Right renal cortex interstitium (tissue), 3 donors: ENCODE measurements at places on chromosomes 12 and 14. TPM values are rescaled to one million over a fixed set of nuclear protein-coding genes. Genes with fewer than 3 reads are reported as not detected.

The KSR2 gene
- 0.75 TPM for polyA plus RNA-seq

The ACSM4 gene
- polyA plus RNA-seq: not detected

The PTHLH gene
- 1.0 TPM for polyA plus RNA-seq

The SOX5 gene
- polyA plus RNA-seq: 7.3 TPM

The STON2 gene
- polyA plus RNA-seq: 45.5 TPM

The MANSC4 gene
- not detected for polyA plus RNA-seq

The RPL10L gene
- polyA plus RNA-seq: not detected

The MYO1A gene
- polyA plus RNA-seq: 0.25 TPM

The CBLN3 gene
- polyA plus RNA-seq: 2.6 TPM

The ACOT6 gene
- polyA plus RNA-seq: not detected

DNA sequence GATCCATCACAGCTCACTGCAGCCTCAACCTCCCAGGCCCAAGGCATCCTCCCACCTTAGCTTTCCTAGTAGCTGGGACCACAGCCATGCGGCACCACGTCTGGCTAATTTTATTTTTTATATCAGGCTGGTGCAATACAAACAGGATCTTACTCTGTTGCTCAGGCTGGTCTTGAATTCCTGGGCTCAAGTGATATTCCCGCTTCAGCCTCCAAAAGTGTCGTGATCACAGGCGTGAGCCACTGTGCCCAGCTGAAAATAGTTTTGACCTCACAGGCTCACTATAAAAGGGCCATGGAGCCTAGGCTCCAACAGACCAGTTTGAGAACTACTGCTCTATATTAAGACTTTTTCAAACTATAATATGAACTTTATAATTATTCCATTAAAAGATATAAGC is 37.3 kb downstream of the SNX6 start:
- no peak for DNase-seq

- DNase-seq: no peak
Observed at GRCh38 chr14:72603639-72604038, 290.3 kb downstream of the DPF3 start.

DNA sequence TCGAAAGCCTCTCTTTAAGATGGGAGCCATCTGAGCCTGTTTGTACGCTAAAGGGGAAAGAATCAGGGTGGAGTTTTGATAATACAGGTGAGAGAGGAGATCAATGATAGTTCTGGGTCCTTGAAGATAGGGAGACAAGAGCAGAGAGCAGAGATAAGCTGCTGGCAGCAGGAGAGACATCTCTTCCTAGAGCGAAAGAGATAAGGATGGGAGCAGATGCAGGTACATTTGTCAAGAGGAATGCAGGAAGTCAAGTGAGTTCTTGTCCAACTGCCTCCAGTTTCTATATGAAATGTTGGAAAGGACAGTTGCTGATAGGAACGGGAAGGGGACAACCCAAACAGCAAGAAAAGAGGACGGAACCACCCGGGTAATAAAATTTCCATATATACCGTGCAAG is 24.7 kb upstream of the HIF1A start:
- DNase-seq: no peak

DNA sequence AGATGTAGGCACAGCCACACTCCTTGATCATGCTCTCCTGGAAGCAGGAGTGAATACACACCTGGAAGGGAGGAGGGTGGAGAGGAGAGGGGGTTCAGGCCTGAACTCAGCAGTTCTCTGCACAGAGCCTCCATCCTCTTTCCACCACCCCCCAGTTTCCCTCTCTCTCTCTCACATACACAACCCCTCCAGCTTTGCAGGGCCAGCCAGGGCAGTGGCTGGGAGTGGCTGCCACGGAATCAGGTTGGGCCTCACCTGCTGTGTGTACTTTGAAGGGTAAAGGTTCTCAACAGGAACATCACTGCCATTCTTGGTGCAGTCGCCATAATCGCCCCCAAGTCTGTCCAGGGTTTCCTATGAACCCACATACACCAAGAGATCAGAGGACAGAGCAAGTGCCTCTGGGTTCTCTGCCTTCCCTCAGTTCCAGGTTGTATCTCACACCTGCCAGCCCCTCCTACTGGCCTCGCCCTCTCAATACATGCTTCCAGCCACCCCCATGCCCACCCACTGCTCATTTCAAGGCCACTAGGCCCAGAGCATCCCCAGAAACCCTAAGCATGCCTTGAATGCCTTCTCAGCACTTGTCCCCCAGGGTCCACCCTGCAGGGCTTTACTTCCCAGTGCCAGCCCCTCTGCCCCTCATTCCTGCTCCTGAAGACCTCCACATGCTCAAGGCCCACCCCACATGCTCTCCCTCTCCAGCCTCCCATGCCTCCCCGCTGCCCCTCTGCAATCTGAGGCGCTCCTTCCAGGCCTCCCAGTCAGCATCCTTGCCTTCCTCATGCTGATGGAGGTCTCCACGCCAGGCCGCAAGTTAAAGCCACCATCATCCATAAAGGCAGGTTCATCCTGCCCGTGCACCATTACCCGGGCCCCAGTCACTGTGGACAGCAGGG is 12.9 kb upstream of the TNFRSF1A start:
- DNase-seq: no peak

- DNase-seq: no peak
Observed at GRCh38 chr14:105486974-105487448, 325 bp downstream of the CRIP1 start.

GRCh38 chr14:63543826-63544406 is 739 bp upstream of the PPP2R5E start:
- DNase-seq: no peak

DNA sequence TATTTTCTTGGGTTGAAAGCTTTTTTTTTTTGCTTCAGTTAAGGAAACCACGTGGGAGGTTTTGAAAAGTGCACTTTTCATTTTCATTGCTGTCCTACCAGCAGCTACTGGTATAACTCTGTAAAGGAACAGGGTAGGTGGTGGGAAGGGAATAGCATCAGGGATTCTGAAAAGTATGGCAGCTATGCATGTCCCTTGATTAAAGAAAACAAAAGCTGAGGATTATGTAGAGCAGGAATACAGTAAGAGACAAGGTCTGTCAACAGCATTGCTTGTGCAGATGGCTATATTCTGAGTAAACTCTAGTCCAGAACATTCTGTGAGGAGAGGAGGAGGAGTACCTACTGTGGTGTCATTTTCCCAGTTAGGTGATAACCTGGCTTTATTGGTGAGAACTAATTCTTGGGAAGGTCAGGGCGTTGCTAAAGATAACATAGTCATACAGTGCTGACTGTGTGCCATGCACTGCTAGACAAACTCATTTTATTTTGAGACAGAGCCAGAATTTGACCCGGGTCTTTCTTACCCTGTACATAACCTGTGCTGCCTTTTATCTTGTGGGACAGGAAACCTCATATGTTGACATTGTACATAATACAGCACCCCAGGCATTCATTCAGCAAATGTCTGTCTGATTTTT is 80.3 kb upstream of the TRAF3 start:
- DNase-seq: no peak

DNA sequence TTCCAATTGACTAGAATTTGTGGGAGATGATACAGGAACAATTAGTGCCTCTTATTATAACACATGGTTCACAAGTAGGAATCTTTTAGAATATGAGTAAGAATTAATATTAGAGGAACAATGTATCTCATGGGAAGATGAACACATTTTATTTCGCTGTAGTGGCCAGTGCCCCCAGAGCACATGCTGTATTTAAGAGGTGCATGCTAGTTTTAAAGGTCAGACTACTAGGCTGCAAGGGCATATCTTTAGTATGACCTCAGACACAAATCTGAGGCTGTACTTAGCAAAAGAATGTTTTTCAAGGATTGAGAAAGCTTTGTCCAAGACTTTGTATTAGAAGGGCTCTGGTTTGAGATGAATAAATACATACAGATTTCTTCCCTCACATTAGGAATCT is 586.9 kb downstream of the CCER1 start:
- no peak for DNase-seq

DNA sequence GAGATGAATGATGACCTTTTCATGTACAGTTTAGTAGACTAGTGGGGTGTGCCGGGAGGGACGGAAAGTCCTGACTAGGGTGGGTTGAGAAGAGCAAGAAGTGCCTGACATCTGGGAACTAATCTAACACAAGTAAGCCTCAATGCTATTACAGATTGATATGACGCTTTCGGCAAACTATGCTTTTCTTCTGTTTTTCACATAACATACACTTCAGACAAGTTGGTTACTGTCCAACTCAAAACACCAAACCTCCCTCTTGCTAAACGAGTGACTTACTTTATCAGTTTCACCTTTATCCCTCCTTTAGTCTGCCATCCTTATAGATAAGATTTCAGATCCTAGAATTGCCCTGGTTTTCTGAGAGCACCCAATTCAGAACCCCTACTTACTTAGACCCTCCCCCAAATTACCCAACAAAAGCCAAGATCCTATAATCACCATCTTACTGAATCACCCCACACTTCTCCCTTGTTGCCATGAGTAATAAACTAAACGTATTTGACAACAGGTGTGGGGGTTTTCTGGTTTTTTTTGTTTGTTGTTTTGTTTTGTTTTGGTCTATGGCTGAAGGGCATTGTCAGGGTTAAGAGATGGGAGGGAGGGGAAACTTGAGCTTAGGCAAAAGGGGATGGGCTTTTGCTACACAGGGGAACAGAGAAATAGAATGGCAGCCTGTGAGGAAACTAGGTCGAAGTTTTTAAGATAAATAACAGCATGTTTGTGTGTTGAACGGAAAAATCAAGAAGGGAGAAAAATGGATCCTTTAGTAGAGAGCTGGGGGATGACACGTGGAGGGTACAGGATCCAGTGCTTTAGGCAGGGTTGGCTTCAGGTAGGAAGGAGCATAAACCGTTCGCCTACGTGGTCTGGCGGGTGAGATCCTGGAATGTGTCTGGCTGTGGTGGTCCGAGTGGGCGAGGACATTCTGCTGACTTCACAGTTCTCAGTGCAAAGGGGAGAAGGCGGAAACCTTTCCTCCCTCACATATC is 6.1 kb upstream of the PSMA3 start:
- peak; percentile 29 for DNase-seq

GRCh38 chr12:109994401-109995175 is 1.6 kb downstream of the GIT2 start:
- DNase-seq: no peak

DNA sequence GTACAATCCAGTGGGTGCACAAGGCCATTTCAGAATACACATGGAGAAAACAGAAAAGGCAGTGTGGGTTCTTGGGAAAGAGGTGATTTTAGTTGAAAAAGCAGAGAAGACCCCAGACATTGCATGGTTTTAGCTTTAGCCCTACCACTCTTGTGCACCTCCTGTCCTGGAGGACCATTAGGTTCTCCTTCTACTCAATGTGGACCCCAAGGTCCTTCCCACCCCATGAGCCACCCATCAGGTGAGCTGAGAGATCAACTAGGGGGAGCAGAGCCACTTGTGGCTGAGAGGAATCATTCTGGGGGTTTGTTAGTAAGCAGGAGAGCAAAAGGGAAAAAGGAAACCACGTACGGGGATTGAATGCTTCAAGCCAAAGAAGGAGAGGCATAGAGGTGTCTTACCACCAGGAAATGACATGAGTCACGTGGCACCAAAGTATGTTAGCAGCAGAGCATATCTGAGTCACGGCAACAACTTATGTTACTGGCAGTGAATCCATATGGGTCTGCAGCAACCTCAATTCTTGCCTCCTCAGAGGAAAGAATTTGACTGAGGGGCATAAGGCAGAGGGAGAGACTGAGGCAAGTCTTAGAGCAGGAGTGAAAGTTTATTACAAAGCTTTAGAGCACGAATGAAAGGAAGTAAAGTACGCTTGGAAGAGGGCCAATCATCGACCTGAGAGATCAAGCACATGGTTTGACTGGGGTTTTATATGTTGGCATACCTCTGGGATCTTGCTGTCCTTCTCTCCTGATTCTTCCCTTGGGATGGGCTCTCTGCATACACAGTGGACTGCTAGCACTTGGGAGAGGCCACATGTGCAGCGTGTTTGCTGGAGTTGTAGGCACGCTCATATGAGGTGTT is 73.9 kb downstream of the HSD17B6 start:
- no peak for DNase-seq

- DNase-seq: no peak
Observed at GRCh38 chr14:81170829-81171195, 49.9 kb downstream of the GTF2A1 start.
